ENCODE measurements at places on chromosomes 2 and 18.

DNA sequence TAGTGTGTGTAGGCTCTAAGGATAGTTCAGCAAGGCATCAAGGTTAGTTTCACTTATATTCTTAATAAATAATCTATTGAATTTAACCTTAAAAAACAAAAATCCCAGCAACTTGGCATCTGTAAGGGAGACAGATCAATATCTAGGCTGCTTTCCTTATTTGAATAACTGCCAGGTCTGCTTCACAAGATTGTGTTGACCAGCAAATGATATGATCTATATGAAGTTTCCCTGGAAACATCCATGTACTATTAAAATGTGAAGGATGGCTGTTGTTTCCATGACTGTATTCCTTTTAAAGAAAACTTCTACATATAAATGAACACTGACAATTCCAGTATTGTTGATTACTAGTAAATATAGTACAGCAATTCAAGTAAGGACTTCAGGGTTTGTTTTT is 109.4 kb downstream of the SPTBN1 start:
- no peak for DNase-seq

- DNase-seq = peak; percentile 35
Measured at GRCh38 chr2:224638301-224638823, 53.2 kb upstream of the CUL3 start.

GRCh38 chr2:235227590-235227989 is 266.3 kb upstream of the AGAP1 start:
- DNase-seq = no peak

DNA sequence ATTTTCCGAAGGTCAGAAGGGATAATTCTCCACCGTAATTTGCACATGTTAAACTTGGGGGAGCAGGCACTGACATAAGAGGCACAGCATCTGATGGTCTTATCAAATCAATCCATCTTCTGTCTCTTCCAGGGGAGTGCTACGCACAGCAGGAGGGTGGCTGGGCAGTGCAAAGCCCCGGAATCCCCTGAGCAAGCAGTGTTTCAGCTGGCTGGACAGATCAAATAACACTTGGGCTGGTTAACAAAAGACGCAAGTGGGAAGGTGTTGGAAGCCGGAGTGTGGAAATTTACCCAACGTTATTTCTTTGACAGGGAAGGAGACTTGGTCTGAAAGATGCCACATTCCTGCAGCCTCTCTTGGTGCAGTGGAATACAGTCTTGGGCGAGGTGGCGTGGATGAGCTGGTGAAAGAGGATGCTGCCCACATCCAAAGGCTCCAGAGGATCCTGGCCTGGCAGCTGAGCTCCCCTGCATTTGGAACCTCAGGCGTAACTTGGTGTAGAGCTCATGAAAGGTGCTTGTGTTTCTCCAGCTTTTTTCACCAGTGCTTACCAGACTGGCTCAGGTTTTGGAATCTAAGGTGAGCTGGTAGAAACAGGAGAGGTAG is 103.0 kb downstream of the MAPK4 start:
- no peak for DNase-seq

DNA sequence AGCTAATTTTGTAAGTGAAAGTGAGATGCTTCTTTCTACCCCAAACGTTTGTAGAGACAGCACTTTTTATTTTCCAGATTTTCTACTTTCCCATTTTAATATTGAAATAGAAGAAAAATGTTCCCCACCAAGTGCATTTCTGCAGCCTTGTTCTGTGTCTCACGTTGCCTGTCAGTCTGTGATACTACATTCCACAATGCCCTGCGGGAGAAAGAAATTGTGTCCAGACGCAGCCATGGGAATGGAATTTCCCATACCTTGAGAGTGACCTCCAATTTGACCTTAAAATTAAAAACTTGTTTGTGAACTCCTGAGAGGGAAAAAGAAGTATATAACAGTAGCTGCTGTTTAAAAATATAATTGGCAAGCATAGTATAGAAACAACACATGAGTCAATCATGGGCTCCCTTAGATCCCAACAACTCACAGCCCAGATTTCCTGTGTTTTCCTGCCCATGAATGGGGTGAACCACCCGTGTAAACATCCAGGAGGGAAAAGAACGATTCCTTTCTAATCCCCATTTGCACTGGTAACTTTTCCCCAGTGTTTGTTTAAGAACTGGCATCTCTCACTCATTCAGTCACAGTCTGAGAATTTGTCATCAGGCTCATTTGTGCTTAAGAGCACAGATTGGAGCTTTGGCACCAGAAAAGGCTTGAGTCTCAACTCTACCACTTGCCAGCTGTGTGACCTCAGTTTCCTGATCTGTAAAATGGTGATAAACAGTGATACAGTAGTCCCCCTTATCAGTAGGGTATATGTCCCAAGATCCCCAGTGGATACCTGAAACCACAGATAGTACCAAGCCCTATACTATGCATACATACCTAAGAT is 166.1 kb upstream of the ZNF521 start:
- no peak for DNase-seq

GRCh38 chr2:111200333-111200881 is 79.7 kb downstream of the BCL2L11 start:
- no peak for DNase-seq

DNA sequence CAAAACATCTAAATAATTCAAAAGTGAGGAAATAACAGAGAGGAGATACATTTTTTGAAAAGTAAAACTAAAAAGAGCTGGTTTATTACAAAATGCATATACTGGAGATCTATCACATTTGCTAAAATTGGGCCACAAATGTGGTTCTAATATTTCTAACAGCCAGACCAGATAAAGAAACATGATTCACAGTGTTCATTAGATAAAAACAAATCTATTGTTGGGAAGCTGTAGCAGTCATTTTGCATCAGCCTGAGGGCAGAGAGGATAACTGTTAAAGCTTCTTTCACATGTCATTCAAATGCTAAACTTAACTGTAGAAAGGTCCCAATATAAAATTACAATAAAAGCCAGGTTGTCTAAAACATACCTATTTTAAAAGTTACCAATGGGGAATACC is 148.3 kb downstream of the GULP1 start:
- DNase-seq = no peak

GRCh38 chr18:28331551-28331950 is 154.6 kb upstream of the CDH2 start:
- no peak for DNase-seq

- no peak for DNase-seq
Measured at GRCh38 chr18:48413342-48413741, 4.2 kb upstream of the ZBTB7C start.

DNA sequence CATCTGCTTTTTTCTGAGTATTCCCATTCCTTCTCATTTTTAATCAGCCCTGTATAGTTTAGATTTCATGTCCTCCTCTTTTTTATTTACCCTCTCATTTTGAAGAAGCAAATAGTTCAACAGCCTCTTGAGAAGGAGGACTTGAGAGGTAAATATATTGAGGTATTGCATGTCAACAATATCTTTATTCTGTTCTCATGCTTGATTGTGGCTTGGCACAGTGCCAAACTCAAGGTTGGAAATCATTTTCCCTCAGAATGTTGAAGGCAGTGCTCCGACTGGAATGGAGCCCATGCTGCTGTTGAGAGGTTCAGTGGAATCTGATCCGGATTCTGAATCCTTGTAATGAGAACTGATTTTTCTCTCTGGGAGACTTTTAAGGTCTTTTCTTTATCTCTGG is 31.0 kb upstream of the GALNT3 start:
- no peak for DNase-seq

- DNase-seq = no peak
Measured at GRCh38 chr2:150963336-150963735, 298.3 kb downstream of the RBM43 start.

DNA sequence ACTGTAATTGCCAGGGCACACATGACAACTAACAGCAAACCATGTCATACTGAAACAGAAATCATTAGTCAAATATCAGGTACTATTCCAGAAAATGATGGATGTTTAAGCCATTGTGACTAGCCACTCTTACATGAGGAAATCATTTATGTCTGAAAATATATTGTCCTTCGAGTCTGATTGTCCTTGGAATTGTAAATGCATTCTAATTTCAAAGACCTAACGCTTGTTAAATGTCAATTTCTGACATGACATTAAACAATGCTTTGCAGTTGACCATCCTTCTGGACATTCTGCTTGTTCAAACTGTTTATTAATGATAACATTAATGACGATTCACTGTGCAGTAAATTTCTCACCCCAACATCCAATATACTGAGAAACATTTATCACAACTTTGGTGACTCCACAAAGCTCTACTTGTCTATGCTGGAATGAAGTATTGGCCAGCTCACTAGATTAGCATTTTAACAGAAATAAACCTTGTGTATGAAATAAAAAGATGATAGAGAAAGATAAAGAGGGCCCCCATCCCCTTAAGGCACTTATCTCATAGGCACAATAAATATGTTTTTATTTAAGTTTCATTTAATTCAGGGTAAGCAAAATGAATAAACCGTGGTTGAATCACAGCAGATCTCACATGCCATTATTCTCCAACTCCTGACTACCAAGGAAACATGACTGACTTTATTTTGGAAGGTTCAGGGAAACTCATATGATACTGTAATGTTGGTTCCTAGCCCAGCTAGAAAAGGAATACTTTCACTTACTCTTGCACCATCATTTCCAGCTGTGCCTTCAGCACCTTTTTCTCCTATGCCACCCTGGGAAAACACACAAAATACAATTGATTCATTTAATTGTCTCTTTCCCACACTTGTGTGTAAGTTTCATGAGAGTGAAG is 82.3 kb downstream of the COL3A1 start:
- DNase-seq = no peak

DNA sequence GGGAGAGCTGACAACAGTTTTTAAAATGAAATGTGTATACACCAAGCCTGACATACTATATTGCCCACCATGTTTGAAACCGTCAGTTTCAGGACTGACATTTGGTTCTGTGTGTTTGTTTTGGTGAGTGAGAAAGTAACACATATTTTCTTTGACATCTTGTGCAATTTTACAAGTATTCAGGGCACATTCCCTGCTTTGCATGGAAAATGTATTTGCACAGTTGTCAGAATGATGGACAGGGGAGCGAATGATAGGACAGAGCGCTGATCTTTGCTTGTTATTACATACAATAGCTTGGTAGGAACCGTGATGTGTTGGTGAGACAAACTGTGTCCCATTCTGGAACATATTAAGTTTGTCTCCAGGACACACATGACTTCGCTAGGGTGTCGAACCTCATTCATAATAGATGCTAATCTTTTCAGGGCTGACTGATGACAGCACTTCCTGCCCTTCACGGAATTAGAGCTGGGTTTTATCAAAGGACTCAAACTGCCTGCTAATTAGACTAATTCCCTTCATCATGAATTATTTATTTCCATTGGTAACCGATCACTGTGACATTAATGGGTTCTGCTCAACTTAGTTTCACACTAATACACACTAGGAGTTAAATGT is 158.5 kb downstream of the CDCA7 start:
- DNase-seq = no peak
